ENCODE measurements at places on chromosomes 5 and 9. TPM values are rescaled to one million over a fixed set of nuclear protein-coding genes. Genes with fewer than 3 reads are reported as not detected.

The PDE4D gene
- 4.2 TPM for polyA plus RNA-seq

- no peak for DNase-seq
Observed at GRCh38 chr5:113612060-113612496, 98.6 kb downstream of the YTHDC2 start.

- DNase-seq, result no peak
Observed at GRCh38 chr5:142202282-142202681, 93.7 kb downstream of the NDFIP1 start.

DNA sequence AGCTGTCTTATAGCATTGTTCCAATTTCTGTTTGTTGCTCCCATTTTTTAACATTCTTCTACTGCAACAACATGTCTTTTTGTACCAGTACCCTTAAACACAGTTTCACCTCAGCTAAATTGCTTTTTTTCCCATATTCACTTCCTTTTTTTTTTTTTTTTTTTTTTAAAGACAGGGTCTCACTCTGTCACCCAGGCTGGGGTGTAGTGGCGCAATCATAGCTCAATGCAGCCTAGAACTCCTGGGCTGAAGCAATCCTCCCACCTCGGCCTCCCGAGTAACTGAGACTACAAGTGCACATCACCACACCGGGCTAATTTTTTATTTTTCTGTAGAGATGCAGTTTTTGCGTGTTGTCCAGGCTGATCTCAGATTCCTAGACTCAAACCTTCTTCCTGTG is 161.3 kb downstream of the NIPBL start:
- no peak for DNase-seq

DNA sequence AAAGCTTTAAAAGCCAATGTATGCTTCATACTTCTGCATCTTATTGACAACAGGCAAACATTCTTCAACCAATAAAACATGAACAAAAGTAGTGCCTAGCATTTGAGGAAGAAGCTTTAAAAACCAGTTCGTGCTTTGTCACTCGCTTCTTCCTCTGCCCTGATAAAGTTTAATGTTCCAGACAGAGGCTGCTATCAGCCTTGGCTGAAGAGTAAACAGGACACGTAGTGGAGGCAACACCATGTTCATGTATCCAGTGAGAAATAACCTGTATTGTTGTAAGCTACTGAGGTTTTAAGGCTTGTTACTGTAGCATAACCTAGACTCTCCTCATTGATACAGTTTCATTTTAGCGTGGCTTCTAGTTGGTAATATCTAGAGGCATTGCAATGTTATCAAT is 3.2 kb upstream of the FUBP3 start:
- no peak for DNase-seq

GRCh38 chr9:32218100-32218767 is 166.2 kb upstream of the ACO1 start:
- no peak for DNase-seq

All from BJ (cell line).